ENCODE measurements at places on chromosomes 6 and 20. TPM values are rescaled to one million over a fixed set of nuclear protein-coding genes. Genes with fewer than 3 reads are reported as not detected.

- no peak for DNase-seq
Observed at GRCh38 chr6:85388531-85388930, 61.4 kb upstream of the NT5E start.

DNA sequence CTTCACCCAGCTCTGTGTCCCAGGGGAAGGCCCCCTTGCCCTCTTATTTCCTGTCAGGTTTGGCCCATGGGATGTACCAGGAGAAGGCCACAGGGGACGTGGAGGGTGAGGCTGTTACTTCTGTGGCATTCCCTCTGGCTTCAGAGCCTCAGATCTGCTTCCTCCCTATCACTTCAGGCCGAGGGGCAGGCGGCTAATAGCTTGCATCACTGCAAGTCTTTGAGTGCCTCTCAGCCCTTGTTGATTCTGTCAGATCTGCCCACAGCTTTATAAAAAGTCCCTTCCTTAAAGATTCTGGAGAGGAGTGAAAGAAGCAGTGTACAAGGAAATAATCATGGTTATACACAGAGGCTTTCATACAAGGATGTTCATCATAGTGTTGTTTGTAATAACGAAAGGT is 86.9 kb downstream of the LRFN2 start:
- no peak for DNase-seq

- DNase-seq: peak; percentile 57
Observed at GRCh38 chr20:47727170-47727880, 58.0 kb downstream of the SULF2 start.

DNA sequence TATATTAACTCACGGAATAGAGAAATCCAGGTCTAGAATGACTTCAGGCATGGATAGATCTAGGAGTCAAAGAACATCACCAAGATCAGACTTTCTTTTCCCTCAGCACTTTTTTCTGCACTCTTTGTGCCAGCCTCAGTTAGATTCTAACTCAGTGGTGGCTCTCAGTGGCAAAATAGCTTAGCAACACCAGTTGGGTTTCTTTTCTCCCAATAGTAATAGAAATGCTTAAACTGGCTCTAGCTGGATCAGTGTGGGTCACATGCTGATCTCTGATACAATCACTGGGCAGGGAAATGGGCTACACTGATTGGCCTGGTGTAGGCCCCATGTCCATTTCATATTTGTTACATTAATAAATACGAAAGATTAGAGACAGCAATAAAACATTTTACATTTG is 44.2 kb upstream of the ARFGEF2 start:
- no peak for DNase-seq

GRCh38 chr6:53986165-53986720 is 125.0 kb upstream of the MLIP start:
- DNase-seq: peak; percentile 62

DNA sequence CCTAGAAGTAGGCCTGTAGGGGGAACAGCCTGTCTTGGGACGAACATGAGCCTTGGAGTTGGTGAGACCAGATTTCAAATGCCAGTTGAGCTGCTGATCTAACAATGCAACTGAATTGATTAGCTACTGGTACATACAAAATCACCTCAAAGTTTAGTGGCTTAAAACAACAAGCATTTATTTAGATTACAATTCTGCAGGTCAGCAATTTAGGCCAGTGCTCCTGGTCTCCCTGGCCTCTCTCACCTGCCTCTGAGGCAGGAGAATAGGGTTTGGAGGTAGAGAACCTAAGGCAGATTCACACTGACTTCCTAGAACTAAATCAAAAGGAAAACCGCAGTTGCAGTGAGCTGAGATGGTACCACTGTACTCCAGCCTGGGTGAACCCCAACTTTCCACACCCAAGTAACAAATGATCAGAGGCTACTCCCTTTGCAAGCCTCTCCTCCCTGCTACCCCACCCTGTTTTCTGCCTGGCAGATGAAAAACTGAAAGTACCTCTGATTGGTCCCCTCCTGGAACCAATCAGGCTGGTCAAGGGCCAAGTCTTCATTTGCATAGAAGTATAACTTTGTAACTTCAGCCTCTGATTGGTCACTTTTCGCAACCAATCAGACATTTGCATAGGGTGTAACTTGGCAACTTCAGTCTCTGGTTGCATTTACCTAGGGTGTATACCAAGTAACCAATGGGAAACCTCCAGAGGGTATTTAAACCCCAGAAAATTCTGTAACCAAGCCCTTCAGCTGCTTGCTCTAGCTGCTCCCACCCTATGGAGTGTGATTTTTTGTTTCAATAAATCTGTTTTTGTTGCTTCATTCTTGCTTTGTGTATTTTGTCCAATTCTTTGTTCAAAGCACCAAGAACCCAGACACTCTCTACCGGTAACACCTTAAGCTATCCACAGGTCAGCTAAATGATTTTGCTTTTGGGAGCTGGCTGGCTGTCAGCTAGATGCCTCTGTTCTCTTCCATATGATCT is 8.1 kb upstream of the UBR2 start:
- DNase-seq: no peak

GRCh38 chr6:147716434-147716833 is 207.9 kb downstream of the SAMD5 start:
- DNase-seq: no peak

DNA sequence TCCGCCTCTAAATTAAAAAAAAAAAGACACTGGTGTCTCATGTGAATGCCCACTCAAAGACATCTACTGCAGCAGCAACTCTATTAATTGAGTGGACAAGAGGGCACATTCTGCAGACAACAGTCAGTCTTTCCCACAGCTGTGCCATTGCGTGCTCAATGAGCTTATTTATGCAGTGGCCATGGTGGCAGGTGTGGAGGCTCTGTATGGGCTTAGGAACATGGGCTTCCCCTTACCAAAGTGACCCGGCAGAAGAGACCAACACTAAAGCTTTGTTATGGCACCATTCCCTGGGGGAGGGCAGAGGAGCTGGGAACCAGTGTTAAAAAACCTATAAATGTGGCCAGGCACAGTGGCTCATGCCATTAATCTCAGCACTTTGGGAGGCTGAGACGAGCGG is 4.2 kb upstream of the VAPB start:
- DNase-seq: no peak

- no peak for DNase-seq
Observed at GRCh38 chr6:105170059-105170458, 9.8 kb downstream of the POPDC3 start.

DNA sequence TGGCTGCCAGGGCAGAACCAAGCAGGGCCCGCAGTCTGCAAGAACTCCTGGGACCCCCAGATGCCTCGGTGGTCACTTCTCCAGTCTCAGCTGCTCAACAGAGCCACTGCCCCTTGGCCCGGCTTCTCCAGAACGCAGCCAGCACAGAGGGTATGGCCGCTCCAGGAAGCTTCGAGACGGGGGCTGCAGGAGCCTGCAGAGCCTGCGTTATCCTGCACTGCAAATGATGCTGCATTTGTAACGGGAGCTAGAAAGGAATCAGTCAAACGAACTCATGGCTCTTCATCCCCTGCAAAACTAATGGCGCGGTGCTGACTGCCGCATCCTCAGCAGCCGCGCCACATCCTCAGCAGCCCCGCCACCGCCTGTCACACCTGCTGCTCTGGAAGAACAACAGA is 254.9 kb downstream of the TAF4 start:
- no peak for DNase-seq

GRCh38 chr6:138550346-138550767 is 51.1 kb upstream of the NHSL1 start:
- DNase-seq: peak; percentile 78

DNA sequence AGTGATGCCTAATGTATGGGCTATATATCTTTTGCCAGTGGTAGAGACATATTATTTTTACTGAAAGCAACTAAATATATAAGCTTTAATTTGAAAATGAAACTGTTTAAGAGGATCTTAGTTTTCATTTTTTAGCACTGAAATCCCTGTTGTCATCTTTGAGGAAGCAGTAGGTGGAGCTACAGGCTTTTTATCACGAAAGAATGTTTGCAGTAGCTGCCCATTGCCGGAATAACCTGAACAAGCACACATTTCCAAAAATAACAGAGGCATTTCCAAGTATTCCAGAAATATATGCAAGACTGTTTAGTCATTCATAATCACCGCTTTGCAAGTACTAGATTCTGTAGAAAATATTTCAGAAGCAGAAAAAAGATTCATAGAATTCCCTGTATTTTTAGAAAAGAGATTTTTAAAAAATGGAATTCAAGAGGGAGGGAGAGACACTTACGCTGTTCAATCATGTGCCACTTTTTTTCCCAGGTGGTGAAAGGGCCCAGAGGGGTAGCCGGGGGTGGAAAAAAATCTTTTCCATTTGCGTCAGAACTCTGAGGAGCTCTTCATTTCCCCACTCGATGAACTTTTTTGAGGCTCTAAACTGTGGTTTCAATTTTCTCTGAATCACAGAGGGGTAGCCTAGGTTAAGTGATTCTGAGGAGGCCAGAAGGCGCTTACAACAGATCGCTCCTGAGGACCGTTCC is 142.5 kb upstream of the FERMT1 start:
- DNase-seq: no peak

GRCh38 chr6:3594201-3594600 is 137.4 kb upstream of the SLC22A23 start:
- no peak for DNase-seq

- DNase-seq: no peak
Observed at GRCh38 chr6:163922562-163922961, 508.0 kb downstream of the QKI start.

DNA sequence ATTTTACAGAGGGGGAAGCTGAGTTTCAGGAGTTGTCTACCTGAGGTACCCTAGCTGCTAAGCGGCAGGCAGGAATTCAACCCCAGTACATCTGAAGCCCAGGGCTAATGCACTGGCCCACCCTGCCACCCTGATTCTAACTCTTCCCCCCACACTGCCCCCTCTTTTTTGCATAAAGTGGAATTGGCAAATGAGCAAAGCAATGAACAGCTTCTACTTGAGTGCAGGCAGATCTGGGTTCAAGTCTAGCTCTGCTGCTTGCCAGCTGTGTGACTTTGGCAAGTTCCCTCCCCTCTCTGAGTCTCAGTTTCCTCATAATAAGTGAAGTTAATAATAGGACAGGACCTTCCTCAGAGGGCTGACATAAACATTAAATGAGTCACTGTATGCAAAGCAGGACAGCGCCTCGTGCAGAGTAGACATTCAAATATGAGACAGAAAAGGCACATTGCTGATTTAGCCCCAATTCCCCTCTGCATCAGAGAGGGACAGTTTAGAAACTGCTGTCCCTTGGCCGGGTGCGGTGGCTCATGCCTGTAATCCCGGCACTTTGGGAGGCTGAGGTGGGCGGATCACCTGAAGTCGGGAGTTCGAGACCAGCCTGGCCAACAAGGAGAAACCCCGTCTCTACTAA is 4.7 kb downstream of the ADA start:
- DNase-seq: no peak

- no peak for DNase-seq
Observed at GRCh38 chr20:19812056-19812455, 54.0 kb downstream of the RIN2 start.

DNA sequence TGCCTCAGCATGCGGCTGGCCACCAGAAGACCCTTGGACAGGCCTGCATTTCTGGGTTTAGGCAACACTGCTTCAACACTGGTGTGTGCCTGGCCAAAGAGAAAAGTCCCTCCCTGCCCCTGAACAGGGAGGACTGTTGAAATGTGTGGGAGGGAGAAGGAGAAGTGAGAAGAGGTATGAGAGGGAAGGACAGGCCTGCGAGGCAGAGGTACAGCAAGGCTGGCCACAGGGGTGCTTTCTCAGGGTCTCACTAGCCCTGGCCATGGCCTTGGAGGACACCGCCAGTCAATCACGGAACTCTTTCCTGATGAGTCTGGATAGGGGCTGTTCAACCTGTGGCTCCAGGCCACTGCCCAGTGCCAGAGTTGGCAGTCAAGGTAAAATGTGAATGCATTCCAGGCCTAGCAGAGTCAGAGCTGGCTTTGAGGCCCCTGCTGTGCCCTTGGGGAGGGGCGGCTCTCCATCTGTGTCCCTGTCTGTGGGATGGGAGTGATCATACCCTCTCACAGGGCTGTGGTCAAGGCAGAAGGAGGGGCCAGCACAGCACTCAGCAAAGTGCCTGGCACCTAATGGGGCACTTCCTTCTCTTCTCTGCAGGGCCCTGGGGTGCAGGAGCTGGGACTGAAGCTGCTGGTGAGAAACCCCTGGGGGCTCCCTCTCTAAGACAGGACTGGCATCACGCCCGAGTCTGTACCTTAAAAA is 43.2 kb upstream of the CDH22 start:
- no peak for DNase-seq

- DNase-seq: peak; percentile 76
Observed at GRCh38 chr6:3356056-3356823, 97.5 kb downstream of the PSMG4 start.

- DNase-seq: no peak
Observed at GRCh38 chr20:18287546-18287914, 797 bp upstream of the ZNF133 start.

DNA sequence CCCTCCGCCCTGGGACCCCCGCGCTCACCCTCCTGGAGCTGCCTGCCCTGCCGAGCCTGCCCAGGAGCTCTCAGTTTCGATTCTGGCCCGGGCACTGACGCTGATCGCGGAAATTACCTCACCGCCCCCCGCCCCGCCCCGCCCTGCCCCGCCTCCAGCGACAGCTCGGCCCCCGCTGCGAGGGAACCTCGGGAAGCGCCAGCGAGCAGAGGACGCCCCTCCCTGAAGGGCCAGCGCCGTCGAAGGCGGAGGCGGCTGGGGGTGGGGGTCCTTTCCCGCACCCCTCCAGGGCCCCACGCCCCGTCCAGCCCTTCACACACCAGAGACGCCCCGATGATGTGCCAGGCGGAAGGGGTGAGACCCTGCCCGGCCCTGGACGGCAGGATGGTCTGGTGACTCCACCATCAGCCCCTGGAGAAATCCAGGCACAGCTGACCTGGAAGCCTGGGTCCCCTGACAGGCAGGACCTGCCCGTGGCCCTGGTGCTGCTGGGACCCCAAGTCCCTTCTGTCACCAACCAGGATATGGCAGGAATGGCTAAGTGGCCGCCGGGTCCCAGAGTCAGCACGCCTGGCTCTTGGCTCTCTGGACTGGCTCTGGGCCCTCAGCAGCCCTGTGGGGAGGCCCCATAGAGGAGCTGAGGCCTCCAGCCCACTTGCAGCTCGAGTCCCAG is at the start of gene HELZ2:
HELZ2 (minus strand) TSS at position 84 of the 673 bp plus-strand sequence. CDS start 1,854 bp downstream, outside the sequence.
- peak; percentile 83 for DNase-seq

The POLR1C gene
- total RNA-seq: 13.3 TPM

The GLP1R gene
- total RNA-seq: not detected

The CCN6 gene
- not detected for total RNA-seq

The GJA1 gene
- 2.1 TPM for total RNA-seq

The CTCFL gene
- total RNA-seq: 0.15 TPM

The EGFL8 gene
- 6.3 TPM for total RNA-seq

The ZNF322 gene
- total RNA-seq: 7.8 TPM

The BFSP1 gene
- 0.10 TPM for total RNA-seq

The PCK1 gene
- 1,004 TPM for total RNA-seq
